ENCODE measurements at places on chromosomes 6 and 20. TPM values are rescaled to one million over a fixed set of nuclear protein-coding genes. Genes with fewer than 3 reads are reported as not detected.

Gene TRIM10
- polyA plus RNA-seq = 0.16 TPM

Gene SALL4
- polyA plus RNA-seq = 0.21 TPM

Gene CRYBG1
- polyA plus RNA-seq = 22.2 TPM

Gene TGM3
- 0.66 TPM for polyA plus RNA-seq

Gene ANKRD66
- polyA plus RNA-seq = 0.09 TPM

Gene TNFRSF6B
- polyA plus RNA-seq = 34.7 TPM

Gene ADGB
- 0.18 TPM for polyA plus RNA-seq

Gene HLA-DQB1
- polyA plus RNA-seq = 458 TPM

Gene MEI4
- 0.05 TPM for polyA plus RNA-seq

GRCh38 chr6:113843500-113844073 is 13.6 kb upstream of the MARCKS start:
- no peak for DNase-seq

DNA sequence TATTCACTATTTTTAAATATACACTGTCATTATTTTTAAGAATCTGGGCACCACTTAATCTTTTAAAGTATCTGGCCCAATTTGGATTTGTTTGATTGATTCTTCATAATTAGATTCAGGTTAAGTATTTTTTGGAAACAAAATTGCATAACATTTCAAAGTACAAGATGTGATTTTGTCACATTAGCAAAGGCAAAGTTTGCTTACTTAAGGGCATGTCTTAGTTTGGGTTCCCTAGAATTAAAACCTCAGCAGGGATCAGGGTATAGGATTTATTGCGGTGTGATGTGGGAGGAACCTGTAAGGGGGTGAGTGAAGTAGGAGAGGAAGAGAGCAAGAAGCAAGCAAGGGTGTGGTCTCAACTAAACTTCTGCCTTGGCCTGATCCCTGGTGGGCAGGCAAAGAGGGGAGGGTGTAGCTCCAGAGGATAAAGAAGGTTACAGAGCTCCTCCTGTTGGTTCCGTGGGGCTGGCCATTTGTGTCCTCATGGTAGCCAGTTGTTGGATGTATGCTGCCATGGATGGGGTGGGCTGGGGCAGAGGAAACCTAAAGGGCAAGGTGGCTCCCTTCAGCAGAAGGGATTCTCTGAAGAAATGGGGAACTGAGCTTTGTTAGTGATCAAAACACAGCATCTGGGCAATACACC is 668.7 kb upstream of the SLC35B3 start:
- DNase-seq = no peak

GRCh38 chr6:34595332-34596184 is 39.4 kb upstream of the SPDEF start:
- no peak for DNase-seq

GRCh38 chr6:118551063-118552053 is 3.3 kb downstream of the PLN start:
- DNase-seq = peak; percentile 39

DNA sequence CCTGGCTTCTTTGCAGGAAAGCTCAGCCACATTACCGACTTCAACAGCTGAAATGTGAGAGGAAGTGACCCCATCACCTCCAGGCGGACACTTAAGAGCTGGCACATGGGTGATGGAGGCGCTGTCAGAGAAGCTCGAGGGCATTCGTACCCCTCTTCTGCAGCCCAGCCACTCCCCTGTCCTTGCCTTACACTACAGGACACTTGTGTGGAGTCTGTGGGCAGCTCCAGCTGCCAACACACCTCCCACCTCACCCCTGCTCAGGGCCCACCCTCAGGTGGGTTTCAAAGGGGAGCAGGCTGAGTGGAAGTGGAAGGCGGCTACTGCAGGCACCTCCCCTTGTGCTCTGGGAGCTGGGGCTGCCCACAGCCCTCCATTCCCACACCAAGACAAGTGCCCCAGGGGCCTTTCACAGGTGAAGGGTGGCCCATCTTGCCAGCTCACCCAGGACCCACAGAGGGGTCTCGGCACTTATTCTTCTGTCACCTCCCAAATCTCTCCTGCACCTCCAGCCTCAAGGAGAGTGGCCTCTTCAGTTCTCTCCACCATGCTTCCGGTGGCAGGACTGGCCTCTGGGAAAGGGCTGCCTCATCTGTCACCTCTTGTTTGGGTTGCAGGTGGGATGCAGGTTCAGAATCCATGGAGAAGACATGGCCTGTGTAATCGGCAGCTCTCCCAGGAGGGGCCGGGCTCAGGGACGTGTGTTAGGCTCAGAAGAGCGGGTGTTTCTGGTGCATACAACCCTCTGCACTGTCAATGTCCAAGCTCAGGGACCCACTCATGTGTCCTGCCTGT is 49.8 kb downstream of the IRF4 start:
- no peak for DNase-seq

- DNase-seq = no peak
These were observed 111.3 kb upstream of the FOXQ1 start for GRCh38 chr6:1200409-1201101.

DNA sequence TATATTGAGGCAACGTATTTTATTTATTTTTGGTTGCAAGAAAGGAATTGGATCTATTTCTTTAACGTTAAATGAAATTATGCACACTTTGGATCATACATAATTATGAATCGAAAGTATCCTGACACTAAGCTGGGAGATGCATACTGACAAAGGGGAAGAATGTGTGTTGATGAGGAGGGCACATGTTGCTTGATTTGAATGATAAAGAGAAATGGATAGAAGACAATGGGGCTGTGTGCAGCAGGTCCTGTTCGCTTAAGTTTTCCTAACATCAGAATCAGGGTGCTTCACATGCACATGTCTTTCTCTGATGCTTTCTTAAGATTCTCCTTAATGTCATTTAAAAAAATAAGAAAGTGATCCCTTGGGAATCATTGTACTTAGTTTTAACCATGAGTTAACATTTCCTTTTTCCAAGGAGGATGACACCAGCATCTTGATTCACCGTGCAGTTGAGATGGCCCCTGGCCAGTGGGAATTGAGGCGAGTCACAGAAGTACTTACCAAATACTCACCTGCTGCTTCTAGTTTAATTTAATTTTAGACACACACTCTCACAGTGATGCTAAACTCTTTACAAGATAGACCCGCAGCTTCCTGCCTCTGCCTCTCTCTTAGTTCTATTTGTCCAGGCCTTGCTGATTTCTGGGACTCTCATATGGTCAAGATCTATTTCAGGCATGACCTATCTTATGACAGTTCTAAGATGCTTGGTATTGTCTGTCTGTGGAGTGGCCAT is 116.5 kb downstream of the CLIC5 start:
- DNase-seq = no peak

GRCh38 chr6:132400883-132401617 is at the start of gene MOXD1:
Gene MOXD1, minus strand, starts transcription at chr6:132401475. Its CDS starts 49 bp downstream, at chr6:132401426.
- no peak for DNase-seq

DNA sequence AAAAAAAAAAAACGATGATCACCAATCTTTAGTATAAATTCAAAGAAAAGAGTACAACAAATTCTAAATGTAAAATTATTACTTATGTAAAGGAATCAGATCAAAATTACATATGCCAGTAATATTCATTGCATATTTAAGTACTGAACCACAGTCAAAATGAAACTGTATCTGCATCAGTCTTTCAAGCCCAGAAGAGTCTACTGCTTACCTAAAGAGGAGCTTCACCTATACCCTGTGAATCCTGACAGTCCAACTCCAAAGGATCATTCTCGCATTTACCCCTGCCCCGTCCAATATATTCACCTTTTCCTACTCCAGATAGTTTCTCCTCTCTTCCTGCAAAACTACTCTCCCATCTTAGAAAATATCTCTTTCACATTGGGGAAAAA is 9.2 kb downstream of the ATG5 start:
- DNase-seq = no peak

Measured in thymus (tissue), 14 donors.